ENCODE measurements at places on chromosomes 1 and 21.

DNA sequence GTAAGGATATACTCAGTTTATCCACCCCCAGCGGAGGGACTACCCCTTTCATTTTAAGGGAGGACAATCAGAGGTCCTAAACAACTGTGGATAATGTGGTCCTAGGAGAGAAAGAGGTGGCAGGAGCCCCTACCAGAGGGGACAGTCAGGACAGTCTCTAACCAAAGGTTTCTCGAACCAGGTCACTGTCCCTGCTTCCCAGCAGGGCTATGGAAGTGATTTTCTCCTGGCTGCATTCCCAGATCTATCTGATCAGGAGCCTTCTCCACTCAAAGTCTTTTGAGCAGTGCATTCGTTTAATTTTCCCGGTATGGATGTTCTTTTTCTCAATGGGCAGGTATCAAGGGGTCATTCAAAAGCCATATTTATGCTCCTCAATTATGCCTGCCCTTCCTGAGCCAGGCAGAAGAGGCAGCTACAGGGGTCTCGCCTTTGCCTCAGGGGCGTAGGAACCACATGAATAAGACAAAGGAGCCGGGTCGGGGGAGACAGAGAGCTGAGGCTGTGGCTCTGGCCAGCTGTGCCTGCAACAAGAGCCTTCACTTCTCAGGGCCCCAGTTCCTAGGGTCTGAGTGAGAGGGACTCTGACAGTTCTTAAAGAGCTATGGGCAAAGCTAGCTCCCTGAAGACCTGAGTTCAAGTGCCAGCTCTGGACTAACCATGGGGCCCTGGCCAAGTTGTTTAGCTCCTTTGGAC lies 62.5 kb upstream of the DMRTB1 start:
- no peak for DNase-seq

- DNase-seq: no peak
Observed at GRCh38 chr1:53090227-53091147, 28.5 kb downstream of the PODN start.

DNA sequence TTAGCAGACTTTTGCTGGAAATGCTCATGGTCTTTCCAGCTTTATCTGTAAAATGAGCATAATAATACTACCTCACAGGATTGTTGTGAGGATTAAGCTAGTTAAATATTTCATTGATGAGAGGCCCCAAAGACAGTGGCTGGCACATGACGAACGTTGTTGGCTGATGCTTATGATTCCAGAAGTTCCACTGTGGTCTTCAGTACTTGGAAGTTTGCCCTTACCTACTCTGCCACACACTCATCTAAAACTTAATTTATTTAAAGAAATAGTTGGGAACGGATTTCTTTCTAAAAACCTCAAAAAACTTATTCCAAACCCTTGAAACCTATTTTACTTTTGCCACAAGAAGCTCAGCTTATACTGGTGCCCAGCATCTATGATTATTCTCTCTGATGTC lies 170.7 kb downstream of the DHRS3 start:
- DNase-seq: no peak

DNA sequence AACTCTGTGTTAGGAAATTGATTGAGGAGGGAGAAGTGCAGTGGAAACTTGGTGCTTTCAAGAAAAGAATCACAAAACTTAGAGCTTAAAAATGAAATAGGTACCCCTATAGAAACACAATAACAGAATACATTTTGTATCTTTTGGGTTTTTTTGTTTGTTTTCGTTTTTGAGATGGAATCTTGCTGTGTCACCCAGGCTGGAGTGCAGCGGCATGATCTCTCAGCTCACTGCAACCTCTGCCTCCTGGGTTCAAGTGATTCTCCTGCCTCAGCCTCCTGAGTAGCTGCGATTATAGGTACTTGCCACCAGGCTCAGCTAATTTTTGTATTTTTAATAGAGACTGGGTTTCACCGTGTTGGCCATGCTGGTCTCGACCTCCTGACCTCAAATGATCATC lies 51.5 kb upstream of the RAVER2 start:
- DNase-seq: no peak

GRCh38 chr1:179369751-179370341 lies 4.1 kb downstream of the AXDND1 start:
- DNase-seq: peak; percentile 70

- DNase-seq: no peak
Observed at GRCh38 chr1:19113697-19114092, 96.4 kb downstream of the UBR4 start.

DNA sequence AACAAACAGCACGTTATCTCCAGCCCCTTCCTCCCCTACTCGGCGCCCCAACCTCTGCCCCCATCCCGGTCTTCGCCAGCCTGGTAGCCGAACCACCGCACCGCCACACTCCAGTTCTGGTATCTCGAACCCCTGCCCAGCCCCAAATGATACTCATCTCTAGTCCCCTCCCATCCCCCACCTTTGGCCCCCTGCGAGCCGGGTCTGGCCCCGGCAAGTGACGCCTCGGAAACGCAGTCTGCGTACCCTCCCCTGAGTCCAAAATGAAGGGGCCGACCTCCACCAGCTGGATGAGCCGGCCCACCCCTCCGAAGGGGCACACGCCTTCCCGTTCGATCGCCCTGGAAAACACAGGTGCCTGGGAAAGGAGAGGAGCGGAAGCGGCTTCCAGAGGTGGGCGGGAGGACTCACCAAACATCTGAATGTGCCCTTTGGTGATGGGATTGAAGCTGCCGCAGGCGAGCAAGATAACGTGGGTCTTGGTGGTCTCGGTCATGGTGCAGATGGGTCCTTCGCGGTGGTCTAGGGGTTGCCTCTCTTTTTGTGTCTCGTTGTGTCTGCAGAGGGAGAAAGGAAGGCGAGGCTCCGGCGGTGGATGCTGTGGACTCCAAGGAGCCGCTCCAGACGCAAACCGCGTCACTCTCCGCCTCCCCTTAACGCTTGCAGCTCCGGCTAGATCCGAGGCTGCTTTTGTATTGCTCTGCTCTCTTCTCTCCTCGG lies at the start of gene NMNAT2:
NMNAT2 (minus strand) TSS at position 609 of the 720 bp plus-strand sequence; CDS start at position 496, 113 bp downstream.
- peak; percentile 31 for DNase-seq

- DNase-seq: no peak
Observed at GRCh38 chr1:98389809-98390208, 271.7 kb upstream of the SNX7 start.

DNA sequence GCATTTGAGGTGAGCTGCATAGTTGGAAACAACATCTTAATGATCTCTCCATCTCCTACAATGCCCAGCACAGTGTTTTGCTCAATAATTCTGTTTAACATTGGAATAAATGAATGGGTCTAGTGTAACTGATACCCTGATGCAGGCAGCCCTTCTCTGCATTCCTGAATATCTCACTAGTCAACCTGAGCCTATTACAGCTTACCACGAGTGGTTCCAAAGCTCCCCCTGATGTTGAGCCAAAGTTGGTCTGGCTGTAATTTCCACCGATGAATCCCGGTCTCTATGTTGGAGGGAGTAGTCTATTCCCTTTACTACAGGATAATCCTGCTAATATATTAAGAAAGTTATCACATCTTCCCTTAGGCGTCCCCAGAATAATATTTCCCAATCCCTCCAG lies 63.8 kb downstream of the ZBTB18 start:
- no peak for DNase-seq

- no peak for DNase-seq
Observed at GRCh38 chr1:2236695-2237677, 8.9 kb downstream of the SKI start.

DNA sequence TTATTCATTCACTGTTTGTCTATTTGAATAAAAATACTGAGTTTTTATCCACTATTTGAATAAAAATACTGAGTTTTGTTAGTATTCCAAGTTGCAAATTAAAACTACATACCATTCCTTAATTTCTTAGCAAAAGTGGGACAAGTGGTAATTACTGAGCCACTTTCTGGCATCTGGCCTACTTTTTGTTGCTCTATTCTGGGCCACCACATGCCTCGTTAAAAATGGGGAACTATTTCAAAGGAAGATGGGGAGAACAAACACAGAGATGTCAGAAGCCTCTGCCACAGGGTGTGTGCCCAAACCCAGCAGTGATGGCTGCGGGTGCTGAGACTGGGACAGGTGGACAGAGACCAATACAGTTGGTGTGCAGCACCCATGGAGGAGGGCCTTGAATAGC lies 14.6 kb downstream of the PIGP start:
- no peak for DNase-seq

DNA sequence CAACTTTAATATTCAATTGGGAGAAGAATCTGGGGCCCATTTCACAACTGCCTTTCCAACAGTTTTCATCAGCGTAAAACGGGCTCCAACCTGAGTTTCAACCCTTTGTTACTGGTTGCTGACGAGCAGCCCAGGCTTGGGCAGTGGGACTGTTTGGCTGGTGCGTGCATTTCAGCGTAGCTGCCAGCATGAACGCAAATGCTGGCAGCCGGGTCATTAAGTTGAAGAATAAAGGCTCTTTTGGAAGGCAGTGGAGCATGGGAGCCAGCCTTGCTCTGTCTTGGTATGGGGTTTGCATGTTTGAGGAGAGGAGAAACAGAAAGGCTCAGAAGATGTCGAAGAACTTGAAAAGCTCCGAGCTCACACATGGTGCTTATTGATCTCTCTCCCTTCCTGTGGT lies 40.7 kb downstream of the WDR3 start:
- DNase-seq: no peak

DNA sequence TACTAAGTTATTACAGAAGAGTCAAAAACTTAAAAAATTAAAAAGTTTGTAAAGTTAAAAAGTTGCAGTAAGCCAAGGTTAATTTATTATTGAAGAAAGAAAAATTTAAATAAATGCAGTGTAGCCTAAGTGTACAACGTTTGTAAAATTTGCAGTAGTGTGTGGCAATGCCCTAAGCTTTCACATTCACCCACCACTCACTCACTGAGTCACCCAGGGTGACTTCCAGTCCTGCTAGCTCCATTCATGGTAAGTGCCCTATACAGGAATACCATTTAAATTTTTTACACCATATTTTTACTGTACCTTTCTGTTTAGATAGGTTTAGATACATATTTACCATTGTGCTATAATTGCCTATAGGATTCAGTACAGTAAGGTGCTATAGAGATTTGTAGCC lies 88.6 kb downstream of the CTH start:
- no peak for DNase-seq

DNA sequence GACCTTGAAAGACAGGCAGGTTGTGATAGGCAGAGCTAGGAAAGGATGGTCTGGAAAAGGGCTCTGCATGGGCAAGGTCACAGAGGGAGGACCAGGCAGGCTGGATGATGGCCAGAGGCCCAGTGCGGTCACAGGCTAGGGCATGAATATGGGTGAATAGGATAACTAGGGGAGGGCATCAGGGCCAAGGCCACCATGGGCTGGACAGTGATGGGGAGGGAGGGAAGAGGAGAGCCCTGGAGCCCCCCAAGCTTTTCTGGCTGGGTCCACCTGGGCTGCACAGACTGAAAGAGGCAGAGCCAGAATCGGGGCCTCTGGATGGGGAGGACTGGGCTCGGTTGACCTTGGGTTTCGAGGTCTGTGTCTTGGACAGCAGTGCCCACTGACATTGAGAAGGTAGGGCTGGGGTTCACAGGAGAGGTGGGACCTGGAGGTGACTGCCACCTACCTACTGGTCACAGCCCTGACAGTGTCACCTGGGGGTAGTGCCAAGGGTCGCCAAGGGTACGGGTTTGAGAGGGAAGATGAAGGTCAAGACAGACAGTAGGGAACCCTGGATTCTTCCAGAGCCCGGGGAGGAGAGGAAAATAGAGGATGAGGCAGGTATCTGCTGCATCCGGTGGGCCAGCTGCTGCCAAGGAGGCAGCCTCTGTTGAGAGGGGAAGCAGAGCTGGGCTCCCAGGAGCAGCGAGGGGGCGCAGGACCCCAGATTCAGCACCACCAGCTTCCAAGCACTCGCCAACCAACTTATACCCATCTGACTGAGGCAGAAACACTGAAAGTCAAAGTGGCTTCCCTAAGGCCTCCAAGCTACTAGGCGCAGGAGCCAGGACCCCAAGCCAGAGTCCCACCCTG lies 6.1 kb upstream of the NPHP4 start:
- no peak for DNase-seq

DNA sequence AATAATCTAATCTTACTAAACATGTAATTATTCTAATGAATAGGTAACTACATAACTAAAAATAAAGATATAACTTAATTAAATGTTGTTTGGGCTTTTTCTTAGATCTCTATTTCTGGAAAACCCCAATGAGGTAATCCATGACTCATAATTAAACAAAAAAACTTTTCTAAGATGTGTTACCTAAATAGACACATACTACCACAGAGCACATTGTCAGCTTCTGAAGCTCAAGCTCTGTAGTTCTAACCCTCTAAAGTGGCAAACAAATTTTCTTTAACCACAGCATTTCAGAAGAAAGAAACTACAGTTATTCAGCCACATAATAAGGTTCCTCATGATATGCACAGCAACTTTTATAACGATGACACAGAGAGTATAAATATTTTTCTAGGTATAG lies 4.2 kb downstream of the OR6K3 start:
- DNase-seq: no peak

DNA sequence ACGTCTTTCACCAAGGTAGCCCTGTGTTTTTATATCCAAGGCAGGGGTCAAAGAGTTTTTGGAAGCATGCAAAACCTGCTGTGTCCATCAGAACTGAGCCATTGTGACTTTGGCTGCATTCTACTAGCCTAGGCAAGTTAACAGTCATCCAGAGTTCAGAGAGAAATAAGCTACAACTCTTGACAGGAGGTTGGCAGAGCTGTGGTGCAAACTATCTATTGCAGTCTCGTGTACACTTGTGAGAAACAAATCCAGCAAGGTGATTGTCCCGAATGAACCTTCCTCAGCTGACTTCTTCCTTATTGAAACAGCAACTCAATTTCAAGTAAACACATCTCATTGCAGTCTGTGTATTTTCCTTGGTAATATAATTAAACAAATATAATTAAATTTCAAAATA lies 124.5 kb downstream of the NCAM2 start:
- no peak for DNase-seq

DNA sequence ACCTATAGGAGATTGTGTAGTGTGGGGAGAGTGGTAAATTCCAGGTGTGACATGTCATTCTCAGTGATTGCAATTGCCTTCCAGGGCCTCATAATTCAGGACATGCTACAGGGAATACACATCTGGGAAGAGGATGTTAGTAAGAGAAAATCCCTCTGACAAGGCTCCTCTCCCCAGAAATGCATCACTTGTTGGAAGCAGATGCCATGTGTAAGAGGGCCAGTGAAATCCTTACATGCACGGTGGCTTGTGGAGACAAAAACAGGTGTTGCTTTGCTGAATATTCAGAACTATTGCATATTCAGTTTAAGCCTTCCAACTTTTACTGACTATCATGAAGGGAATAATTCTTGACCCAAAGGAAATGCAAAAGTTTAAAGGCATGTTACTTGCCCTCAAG lies 503.4 kb downstream of the NEGR1 start:
- DNase-seq: no peak

DNA sequence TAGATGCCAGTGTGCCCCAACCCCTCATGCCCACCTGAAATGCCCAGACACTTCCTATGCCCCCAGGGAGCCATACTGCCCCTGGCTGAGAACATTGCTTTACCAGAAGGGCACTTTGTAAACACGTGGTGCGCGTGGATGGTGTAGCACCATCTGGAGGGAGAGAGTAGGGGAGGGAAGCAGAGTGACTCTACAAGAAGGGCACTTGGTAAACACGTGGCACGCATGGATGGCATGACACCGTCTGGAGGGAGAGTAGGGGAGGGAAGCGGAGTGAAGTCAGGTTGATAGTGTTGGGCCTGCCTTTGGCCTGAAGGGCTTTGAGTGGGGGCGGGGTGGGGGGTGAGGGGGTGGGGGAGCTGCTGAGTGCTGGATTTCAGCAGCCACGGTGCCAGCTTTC lies 324.0 kb upstream of the VAMP3 start:
- DNase-seq: no peak

Measured in NCI-H1930 (cell line).